ENCODE measurements at places on chromosomes 3 and 15. TPM values are rescaled to one million over a fixed set of nuclear protein-coding genes. Genes with fewer than 3 reads are reported as not detected.

DNA sequence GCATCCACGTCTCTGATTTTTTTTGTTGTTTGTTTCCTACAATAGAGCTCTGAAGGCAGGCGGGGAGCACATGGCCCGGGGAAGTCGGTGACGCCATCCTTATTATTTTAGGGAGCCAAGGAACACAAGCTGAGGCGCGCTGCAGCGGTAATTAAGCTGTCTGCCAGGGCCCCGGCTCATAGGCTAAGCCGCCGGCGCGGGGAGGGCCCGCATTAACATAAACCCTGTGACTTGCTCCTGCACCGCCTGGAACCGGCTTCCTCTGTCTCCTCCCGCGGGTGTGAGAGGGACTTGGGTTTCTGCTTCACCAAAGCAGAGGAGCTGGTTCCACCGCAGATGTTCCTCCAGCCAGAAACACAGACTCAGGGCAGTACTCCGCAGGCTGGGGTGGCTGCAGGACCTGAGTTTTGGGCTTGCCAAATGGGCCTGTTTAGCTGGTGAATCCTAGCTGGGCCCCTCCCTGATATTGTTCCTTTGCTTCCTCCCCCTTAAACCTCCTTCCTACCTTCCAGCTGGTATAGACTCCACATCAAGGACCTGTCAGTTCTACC, 25.3 kb downstream of the ANP32A start:
- peaks cover 5% of the 10 kb centered on the region for H3K36me3 ChIP-seq
- H3K4me1 ChIP-seq = peaks cover 80% of the 10 kb centered on the region
- peak overlapping the region; percentile 71 for H3K27ac ChIP-seq

- H3K4me1 ChIP-seq = no peaks in the 10 kb centered on the region
- no peak overlapping the region for H3K27ac ChIP-seq
- no peaks in the 10 kb centered on the region for H3K36me3 ChIP-seq
- no peak for DNase-seq
Observed at GRCh38 chr3:194852831-194853508, 167.3 kb downstream of the FAM43A start.

Gene SLC12A1
- total RNA-seq = not detected

DNA sequence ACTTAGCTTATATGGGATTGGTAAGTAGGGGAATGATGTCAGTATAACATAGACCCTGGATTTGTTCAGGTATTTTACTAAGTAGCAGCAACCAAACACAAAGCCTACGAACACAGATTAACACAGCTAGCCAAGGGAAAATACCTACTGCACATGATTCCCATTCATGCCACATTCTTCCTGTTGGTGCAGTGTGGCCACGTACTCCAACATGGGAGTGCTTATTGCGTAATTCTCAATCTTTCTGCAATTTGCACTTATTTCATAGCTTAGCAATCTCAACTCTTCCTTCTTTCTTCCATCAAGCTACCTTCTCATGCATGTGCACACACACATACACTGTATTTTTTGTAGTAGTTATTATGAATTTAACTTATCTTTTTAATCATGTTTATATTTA, 186.8 kb downstream of the IL5RA start:
- no peak overlapping the region for H3K27ac ChIP-seq
- no peak for DNase-seq
- peaks cover 10% of the 10 kb centered on the region for H3K27me3 ChIP-seq
- H3K36me3 ChIP-seq = no peaks in the 10 kb centered on the region

Gene LRRC3B
- total RNA-seq = not detected

GRCh38 chr3:187465503-187465902, 97.3 kb downstream of the RTP4 start:
- H3K36me3 ChIP-seq = no peaks in the 10 kb centered on the region
- no peaks in the 10 kb centered on the region for H3K4me1 ChIP-seq
- no peak for DNase-seq
- peaks cover 9% of the 10 kb centered on the region for H3K27me3 ChIP-seq
- no peak overlapping the region for H3K27ac ChIP-seq
- no peak overlapping the region for H3K4me3 ChIP-seq

GRCh38 chr3:55607175-55607574, 120.1 kb upstream of the WNT5A start:
- no peak for DNase-seq
- H3K4me3 ChIP-seq = no peak overlapping the region
- H3K36me3 ChIP-seq = no peaks in the 10 kb centered on the region
- H3K4me1 ChIP-seq = no peaks in the 10 kb centered on the region

Gene HDC
- total RNA-seq = not detected

- H3K4me1 ChIP-seq = peaks cover 32% of the 10 kb centered on the region
- peak; percentile 32 for DNase-seq
- H3K4me3 ChIP-seq = peak overlapping the region; percentile 87
- no peak overlapping the region for H3K27ac ChIP-seq
- no peaks in the 10 kb centered on the region for H3K36me3 ChIP-seq
Observed at GRCh38 chr3:27723001-27723445, 900 bp upstream of the EOMES start.

Gene VGLL3
- total RNA-seq = not detected

Measured in activated naive CD8-positive, alpha-beta T cell treated with anti-CD3 and anti-CD28 coated beads, Interleukin-2, amount 10 ng/mL, durations not matched to agents 7 days and 5 days (primary cell).